Smooth muscle cell of the brain vasculature (primary cell): ENCODE measurements at places on chromosomes 6 and 20.

- no peak for DNase-seq
Measured at GRCh38 chr6:70221025-70221714, 81.7 kb downstream of the COL9A1 start.

GRCh38 chr6:103570431-103570830, 1289.3 kb downstream of the HACE1 start:
- DNase-seq, result no peak

- no peak for DNase-seq
Measured at GRCh38 chr6:166488701-166489100, 97.8 kb downstream of the RAMACL start.

DNA sequence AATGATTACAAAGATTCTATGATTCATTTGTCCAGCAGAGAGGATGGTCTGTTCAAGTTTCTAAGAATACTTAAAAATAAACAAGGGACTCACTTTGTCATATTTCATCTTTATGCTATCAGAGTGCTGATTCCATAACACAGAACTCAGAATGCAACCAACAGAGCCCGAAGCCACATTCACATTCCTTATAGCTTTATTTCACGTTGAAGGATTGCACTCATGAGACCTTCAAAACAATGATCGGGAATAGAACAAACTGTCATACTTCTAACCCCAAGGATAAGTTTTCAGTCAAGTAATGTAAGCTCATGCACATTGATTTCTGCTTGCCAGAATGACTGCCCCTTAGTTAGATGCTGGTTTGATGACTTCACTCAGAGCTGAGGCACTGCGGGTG, 25.2 kb downstream of the FNDC1 start:
- no peak for DNase-seq

DNA sequence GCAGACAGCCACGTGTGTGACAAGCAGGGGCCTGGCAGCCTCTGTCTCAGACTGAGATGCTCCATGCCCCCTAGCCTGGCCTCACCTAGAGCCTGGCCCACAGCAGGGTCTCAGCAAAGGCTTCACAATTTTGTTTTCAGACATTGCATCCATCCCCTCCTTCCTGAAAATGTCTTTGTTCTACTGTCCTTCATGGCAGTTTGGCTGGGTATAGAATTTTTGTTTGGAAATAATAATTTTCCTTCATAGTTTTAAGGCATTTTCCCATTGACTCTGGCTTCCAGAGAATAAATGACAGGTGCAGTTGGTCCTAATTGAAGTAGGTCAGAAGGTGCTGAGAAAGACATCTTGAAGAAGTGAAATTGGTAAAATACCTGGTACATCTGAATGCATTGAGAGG, 216.2 kb downstream of the EYA2 start:
- no peak for DNase-seq

DNA sequence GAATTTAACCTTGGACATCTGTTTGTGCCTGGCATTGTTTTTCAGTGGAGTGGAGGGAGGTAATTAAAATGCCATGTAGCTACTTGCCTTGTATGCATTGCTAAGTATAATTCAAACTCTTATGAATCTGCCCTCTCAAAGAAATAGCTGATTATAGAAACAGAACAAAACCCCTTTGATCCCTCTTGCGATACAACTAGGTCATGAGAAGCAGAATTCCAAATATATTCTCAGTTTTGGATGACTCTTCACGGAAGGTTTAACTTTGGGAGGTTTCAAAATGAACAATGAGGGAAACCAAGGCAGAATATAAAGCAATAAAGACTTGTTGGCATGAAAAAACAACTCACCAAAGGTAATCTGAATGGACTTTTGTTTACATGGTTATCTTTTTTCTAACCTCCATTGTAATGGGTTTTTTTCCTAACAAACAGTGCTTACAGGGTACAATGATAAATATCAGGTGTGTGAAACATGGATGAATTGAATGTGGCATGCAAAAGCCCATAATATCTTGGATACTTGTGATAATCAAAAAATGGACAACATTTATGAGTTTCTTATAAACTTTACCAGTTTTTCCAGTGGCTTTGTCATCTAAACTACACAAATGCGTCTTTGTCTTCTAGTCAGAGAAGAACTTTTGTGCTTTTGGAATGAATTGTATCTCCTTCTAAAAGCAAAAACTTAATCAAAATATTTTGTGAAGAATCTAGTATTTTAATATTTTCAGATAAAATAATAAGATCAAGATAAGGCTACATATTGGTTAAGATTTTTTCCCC, 15.7 kb upstream of the HEY2 start:
- DNase-seq, result no peak

- no peak for DNase-seq
Measured at GRCh38 chr6:13709689-13710551, 1.7 kb downstream of the RANBP9 start.

DNA sequence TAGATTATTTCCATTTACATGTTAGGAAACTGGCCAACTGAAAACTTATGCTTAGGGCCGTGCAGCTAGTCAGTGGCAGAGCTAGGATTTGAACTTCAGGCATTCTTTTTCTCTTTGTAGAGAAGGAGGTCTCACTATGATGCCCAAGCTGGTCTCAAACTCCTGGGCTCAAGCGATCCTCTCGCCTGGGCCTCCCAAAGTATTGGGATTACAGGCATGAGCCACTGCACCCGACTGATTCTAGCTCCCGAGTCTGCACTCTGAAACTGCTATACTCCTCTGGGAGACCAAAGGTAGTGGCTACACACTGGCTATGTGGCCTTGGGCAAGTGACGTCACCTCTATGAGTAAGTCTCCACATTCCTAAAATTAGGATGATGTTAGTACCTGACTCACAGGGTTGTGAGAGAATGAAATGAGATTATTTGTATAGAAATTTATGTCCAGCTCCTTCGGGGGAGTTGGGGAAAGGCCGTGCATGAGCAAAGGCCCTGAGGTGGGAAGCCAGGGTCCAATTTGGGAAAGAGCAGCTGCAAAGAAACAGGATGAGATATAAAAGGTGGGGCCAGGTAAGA, 6.4 kb downstream of the PLTP start:
- no peak for DNase-seq

- no peak for DNase-seq
Measured at GRCh38 chr6:157187182-157188083, 135.9 kb downstream of the TMEM242 start.

DNA sequence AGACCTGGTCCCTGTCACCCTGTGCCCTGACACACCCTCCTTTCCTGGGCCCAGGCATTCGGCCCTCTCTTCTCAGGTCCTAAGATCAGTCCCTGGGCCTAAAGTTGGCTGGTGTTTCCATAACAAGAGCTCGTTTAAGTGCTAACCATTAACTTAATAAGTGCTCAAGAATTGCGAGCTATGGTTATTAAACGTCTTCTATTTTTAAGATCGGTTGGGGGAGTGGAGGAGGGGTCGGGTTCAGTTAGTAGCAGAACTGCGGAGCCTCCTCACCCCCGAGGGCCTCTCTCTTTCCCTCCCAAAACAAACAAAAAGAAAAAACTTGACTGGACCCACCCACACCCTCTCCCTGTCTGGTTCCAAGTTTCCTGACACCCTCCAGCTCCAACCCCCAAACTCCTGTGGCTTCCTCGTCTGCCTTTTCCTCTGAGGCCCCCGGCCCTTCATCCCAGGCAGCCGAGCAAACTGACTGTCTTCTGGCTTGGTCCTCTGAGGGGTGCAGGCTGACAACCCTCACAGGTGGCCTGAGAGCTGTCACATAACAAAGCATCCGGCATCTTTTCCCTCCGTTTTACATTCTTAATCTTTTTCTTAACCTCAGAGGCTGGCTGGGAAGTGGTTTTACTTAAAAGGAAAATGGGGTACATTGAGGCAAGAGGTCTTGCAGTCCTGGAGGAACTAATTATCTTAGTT, 2.0 kb downstream of the STK35 start:
- no peak for DNase-seq

DNA sequence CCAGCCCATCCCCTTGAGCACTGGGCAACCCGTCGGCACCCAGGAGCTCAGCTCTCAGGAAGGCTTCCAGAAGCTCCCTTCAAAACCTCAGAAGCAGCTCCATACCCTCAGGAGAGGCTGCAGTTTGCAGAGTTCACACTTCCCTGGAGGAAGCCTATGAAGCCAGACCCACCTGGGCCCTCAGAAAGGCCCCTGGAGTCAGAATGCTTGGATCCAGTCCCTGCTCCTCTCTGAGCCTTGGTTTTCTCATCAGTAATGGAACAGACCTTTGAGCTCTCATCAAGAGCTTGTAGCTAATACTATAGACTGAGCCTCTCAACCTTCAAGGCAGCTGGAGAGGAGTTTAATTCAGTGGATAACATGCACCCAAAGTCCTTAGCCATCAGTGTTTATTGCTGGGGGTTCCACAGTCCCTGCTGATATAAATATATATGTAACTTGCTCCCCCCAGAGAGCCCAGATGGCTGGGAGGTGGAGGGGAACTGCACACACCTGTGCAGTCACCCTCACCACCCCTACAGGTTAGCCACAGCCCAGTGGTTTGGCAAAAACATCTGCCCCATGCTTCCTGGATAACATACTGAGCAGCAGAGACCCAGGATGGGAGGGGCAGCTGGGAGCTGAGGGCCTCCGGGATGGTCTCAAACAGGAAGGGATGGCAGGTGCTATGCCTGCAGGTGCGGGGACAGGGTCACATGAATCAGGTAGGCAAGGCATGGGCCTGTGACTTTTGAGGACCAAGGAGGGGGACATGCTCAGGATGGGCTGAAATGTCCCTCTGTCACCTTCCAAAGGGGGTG, 120.1 kb downstream of the SNX5 start:
- no peak for DNase-seq

- DNase-seq, result no peak
Measured at GRCh38 chr20:8505476-8506200, 373.6 kb downstream of the PLCB1 start.

DNA sequence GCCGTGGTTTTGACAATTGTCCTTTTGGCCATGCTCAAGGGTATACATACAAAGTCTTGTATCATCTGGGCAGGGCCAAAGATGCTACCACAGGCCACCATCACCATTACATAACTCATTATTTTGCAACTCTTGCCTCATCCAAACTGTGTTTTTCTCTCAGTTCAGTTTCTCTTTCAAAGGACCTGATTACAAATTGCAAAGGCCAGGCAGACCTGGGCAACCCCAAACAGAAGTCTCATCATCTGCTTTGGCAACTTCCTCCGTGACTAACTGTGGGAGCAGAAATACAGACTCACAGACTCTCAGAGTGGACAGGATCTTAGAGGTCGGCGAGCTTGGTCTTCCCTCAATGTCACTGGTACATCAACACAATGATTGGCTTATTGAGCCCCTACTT, 117.8 kb upstream of the NEDD9 start:
- no peak for DNase-seq

GRCh38 chr6:74366634-74367033, 670.6 kb downstream of the CD109 start:
- no peak for DNase-seq
